ENCODE measurements at places on chromosomes 13 and 19.

DNA sequence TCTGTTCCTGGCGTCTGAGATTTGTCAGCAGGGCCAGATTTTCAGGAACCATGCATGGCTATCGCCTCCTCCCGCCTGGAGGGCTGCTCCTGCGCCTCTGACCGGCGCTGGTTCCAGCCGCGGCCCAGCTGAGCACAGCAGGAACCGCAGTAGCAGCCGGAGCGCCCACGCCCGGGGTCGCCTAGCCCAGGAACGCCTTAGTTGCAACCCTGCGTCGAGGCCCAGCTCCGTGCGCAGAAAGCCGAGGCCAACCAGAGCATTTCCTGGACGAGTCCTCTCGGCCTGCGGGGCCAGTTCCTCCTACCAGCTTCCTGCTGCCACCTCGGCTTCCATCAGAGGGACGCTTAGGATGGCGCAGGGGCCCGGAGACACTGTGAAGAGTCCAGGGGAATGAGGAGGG, 74.9 kb downstream of the ZNF492 start:
- DNase-seq, result no peak

DNA sequence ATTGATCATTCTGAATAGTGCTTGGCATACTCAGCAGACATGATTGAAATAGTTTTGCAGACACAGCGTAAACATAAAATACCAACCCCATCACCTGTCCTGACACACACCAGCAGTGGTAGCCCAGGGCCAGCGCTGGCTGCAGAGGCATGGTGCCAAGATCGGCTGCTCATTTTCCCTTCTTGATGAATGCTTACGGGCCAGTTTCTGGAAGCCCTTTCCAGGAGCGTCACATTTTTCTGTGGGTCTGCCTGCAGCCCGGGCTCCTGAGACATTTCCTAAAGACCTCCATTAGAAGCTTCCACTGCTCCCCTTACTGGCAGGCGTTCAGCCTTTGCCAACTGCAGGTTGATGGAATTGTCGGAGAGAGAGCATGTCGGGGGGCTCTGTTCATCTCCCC, 48.6 kb downstream of the CHST8 start:
- no peak for DNase-seq

GRCh38 chr13:106774621-106775020, 206.7 kb upstream of the ARGLU1 start:
- DNase-seq, result no peak

DNA sequence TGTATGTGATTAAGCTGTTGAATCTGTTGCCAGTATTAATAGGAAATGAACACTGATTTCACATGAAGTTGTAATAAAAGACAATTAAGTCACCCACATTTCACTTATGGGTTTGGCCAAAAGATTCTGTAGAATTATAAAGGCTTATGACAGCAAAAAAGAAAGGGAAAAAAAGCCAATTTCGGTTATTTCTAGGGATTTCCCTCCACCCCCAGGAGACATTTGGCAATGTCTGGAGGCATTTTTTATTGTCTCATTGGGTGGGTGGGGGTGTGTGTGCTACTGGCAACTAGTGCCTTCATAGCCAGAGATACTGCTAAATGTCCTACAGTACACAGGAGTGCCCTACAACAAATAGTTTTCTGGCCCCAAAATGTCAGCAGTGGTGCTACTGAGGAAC, 175.7 kb downstream of the LMO7 start:
- DNase-seq, result no peak

DNA sequence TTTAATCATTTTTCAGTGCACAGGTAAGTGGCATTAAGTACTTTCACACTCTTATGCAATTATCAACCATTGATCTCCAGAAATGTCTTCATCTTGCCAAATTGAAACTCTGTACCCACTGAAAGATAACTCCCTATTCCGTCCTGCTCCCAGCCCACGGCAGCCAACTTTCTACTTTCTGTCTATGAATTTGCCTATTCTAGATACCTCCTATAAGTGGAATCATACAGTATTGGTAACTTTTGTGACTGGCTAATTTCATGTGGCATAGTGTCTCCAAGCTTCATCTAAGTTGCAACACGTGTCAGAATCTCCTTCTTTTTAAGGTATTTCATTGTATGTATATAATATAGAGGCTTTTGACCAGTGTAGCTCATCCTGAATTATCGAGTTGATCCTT, 5.7 kb upstream of the CEACAM18 start:
- no peak for DNase-seq

DNA sequence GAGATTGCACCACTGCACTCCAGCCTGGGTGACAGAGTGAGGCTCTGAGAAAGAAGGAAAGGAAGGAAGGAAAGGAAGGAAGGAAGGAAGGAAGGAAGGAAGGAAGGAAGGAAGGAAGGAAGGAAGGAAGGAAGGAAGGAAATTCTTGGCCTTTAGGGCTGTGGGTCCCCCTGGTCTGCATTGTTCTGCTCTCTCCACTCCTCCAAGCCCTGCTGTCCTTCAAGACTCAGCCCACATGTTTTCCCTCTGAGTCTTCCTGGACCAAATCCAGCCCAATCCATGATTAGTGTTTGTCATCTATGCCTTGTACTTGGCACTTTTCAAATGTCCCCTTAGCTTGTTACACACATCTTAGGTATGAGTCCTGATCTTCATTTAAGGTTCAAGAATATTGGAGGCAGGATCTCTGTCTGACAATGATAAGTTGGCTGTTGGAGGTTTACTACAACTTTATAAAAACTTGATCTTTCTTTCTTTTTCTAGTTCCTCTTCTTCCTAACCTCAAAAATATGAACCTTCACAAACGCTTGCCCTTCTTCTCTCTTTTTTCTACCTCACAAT, 48.8 kb upstream of the INTS6 start:
- no peak for DNase-seq
